ENCODE measurements at places on chromosomes 3 and 15.

DNA sequence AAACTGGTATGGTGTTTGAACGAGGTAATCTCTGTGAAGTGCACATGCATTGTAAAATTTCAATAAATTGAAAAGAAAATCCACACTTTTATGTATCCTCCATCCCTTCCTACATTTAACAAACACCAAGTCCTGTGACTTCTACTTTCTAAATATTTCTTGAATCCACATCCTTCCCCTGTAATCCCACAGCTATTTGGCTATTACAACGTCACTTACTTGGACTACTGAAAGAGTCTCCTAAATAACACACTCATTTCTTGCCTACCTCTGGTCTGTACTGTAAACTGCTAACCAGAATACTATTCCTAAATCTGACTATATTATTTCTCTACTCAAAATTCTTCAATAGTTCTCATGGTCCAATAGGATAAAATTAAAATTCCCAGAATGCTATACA is 176.1 kb downstream of the NEK10 start:
- no peak for DNase-seq

DNA sequence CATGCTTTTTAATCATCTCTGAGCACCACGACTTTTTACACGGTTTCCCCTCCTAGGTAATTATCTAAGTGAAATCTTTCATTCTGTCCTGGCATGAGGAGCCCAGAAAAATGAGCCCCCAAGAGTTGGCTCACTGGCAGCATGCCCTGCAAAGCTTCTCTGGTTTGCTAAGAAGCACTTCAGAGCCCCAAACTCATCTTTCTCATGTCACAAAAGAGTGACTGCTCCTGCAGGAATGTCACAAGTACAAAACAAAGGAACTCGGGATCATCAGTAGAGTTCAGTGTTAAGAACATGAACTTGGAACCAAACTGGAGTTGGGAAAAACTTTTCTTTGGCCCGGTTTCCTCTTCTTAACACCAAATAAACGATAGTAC is 123.9 kb downstream of the FOXB1 start:
- no peak for DNase-seq

- DNase-seq: no peak
Measured at GRCh38 chr3:197516517-197516889, 39.3 kb downstream of the BDH1 start.

GRCh38 chr3:155778462-155778861 is 27.6 kb downstream of the C3orf33 start:
- no peak for DNase-seq

DNA sequence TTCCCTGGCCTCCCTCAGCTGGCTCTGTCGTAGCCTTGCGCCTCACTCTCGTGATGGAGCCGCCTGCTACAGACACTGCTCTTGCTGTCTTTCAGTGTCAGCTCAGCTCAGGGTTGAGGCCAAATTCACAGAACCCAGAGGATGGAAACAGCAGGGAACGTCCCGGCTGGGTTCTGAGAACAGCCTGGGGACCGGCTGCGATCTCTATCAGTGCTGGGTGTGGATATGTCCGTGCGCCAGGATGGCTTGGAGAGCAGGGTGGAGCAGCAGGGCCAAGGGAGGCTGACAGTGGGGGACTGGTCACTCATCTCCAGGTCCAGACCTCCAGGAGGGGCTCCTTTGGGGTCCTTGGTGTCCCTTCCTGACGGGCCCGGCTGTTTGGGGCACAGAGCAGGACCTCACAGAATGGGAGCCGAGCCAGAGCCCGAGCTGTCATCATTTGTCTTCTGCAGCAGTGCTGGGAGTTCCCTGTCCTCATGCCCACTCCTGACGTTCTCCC is 18.4 kb downstream of the KLF15 start:
- no peak for DNase-seq

DNA sequence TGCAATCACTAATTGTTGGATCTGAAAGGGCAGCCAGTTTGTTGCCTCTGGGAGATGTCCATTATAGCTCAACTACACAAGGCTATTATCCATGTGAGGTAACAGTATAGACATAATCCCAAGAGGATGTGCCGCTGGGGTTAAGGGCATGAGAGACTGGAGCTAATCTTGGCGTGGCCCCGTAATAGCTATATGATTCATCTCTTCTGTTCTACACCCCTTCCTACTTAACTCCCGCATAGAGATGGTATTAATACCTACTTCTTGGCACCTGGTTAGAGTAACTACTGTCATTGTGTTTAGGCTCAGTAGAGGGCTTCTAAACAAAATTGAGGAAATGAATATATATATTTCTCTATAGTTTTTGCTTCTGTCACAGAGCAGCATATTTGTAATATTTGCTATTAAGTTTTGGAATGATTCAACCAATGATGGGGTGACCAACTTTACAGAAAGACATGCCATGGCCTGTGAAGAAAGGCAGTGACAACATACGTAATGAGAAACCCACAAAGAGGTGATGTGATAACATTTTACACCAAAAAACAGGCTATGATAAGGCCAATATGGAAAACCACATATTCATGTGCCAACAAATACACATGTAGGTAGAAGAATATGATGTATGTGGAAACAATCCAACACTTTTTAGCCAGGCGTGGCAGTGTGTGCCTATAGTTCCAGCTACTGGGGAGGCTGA is 76.8 kb upstream of the DPH6 start:
- DNase-seq: no peak

- no peak for DNase-seq
Measured at GRCh38 chr15:64500695-64501395, 40.5 kb downstream of the ZNF609 start.

GRCh38 chr15:94674296-94674695 is 442.9 kb downstream of the MCTP2 start:
- DNase-seq: no peak

- no peak for DNase-seq
Measured at GRCh38 chr3:194638991-194639605, 5.9 kb upstream of the TMEM44 start.

DNA sequence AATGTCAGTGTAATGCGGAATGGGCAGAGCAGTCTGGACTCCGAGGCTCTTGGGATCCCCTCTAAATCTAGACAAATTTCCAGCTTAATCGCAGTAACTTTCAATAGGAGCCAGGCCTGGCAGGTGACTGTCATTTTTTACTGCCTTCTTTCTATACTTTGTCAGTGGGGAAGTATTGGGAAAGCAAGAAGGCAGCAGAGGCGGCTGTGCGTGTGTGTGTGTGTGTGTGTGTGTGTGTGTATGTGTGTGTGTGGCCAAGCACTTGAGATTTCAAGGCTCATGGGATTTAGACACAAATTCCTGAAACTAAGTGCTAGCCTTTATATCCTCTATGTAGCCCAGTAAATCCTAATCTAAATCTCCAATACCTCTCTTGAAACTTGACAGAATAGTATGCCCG is 49.3 kb upstream of the ANKRD34C start:
- no peak for DNase-seq

- no peak for DNase-seq
Measured at GRCh38 chr15:58441376-58442070, 9.7 kb downstream of the LIPC start.

DNA sequence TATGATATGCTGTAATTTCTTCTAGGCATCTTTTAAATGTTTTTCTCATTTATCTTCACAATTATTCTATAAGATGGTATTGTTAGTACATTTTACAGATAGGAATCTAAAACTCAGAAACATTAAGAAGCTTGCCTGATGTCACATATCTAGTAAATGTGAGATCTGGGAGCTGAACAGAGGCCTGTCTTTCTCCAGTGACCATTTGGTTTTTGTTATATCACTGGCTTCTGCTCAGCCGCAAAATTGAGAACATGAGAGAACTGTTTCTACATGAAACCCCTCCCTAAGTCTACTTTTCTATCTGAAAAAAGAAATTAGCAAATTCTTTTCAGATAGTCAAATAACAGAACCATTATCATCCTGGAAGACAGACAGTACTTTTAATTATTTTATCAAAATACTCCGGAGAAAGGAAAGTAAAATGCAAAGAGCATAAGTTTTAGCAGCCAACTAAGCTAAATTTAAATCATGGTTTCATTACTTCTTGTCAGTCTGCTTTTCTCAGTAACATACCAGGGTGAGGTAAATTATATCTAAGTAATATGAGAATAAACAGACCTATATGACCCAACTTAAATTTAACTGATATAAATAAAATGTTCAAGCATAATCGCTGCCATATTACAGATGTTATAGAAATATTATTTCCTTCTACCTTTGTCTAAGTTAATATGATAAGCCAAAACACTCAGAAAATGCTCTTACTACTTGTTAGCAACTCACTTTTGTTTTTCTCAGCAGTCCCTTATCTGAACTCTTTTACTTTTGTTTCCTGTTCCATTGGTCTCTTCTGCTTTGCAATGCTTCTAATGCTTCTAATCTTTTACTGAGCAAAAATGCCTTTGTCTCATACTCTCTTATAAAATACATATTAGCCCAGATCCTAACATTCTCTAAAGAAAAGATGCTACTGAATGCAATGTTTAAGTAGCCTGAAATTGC is 68.0 kb upstream of the MBNL1 start:
- DNase-seq: no peak

GRCh38 chr15:36183201-36183600 is 396.2 kb upstream of the CDIN1 start:
- no peak for DNase-seq

GRCh38 chr15:90300988-90301706 is 35.7 kb downstream of the NGRN start:
- DNase-seq: peak; percentile 41

GRCh38 chr3:10883478-10884234 is 67.6 kb downstream of the SLC6A11 start:
- no peak for DNase-seq

- DNase-seq: no peak
Measured at GRCh38 chr3:9100513-9100894, 137.2 kb upstream of the RAD18 start.

DNA sequence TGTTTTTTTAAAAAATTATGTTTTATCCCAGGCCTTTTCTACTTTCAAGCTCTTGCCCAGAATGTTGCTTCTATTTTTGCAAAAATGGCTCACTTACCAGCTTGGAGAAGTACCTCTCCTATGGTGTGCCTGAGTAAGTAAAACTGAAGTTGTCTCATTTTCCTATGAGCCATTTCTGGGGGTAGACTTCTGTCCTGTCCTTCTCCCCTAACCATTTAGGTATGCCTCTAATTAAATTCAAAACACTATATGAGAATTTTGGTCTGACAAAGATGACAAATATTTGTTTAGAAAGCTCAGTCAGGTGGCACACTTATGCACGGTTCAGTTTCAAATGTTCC is 282.5 kb upstream of the ICE2 start:
- no peak for DNase-seq

DNA sequence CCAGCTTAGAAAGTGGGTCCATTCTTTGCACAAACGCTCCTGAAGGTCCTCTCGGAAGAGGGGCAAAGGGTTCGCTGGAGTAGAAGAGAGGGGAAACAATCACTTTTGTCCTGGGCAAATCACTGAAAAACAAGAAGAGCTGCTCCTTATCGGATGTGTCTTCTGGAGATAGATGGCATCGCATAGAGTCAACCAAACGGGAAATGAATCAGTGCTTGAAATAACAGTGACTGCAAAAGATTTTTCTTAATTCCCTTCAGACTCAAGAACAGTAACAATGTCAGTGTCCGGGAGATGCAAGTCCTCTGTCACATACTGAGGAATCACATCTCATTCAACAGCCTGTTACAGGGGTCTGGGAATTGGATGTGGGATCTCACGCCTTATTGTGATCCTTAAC is 78.8 kb upstream of the PCSK6 start:
- DNase-seq: no peak

GRCh38 chr15:45702041-45702440 is 67.2 kb downstream of the SQOR start:
- no peak for DNase-seq

- no peak for DNase-seq
Measured at GRCh38 chr15:69857686-69858391, 239.9 kb downstream of the TLE3 start.

DNA sequence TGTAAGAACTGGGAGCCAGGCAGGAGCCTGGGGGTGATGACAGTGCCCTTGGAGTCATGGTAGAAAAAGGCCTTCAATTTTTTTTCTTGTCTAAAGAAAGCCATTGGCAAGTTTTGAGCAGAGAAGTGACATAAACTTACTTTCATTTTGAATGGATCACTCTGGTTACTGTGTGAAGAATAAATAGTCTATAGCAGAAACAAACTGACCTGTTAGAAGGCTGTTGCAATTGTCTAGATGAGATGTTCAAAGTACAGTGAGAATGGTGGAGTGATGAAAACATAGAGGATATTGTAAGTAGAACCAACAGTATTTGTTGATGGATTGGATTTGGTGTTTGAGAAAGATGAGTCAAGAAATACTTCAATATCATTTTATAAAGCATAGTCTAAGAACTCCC is 439.9 kb downstream of the TBL1XR1 start:
- no peak for DNase-seq

GRCh38 chr3:52093756-52094545 is 37.6 kb upstream of the DUSP7 start:
- DNase-seq: no peak

DNA sequence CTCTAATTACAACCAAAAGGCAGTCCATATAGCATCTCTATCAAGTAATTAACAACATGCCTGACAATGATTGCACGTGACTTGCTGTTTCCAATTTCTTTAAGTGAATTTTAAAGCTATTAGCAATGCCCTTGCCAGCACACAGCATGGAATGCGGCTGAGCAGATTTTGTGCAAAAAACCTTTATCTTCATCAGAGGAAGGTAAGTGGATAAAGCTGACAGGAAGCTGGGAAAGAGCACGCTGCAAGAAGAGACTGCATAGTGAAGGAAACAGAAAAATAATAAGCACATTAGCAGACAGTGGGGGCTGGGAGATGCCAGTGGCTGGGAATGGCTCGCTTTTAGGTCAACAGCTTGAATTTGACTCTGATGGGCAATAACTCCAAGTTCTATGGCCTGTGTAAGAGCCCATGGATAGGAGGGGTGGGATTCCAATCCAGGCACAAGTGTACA is 138.8 kb downstream of the PDZRN3 start:
- no peak for DNase-seq

GRCh38 chr3:136749091-136749490 is 3.1 kb downstream of the STAG1 start:
- no peak for DNase-seq

DNA sequence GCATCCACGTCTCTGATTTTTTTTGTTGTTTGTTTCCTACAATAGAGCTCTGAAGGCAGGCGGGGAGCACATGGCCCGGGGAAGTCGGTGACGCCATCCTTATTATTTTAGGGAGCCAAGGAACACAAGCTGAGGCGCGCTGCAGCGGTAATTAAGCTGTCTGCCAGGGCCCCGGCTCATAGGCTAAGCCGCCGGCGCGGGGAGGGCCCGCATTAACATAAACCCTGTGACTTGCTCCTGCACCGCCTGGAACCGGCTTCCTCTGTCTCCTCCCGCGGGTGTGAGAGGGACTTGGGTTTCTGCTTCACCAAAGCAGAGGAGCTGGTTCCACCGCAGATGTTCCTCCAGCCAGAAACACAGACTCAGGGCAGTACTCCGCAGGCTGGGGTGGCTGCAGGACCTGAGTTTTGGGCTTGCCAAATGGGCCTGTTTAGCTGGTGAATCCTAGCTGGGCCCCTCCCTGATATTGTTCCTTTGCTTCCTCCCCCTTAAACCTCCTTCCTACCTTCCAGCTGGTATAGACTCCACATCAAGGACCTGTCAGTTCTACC is 25.3 kb downstream of the ANP32A start:
- DNase-seq: peak; percentile 34

GRCh38 chr3:134126153-134126552 is 96.4 kb upstream of the SLCO2A1 start:
- DNase-seq: no peak

Data from activated T-helper 9 cell treated with anti-CD3 and anti-CD28 coated beads, Interleukin-2, amount 50 U/mL, for 16 hours (primary cell).